Stimulated activated CD4-positive, alpha-beta T cell treated with anti-CD3 and anti-CD28 coated beads, TNF-alpha, amount 100 ng/mL, for 4 hours (primary cell): ENCODE measurements at places on chromosomes 16 and 17.

DNA sequence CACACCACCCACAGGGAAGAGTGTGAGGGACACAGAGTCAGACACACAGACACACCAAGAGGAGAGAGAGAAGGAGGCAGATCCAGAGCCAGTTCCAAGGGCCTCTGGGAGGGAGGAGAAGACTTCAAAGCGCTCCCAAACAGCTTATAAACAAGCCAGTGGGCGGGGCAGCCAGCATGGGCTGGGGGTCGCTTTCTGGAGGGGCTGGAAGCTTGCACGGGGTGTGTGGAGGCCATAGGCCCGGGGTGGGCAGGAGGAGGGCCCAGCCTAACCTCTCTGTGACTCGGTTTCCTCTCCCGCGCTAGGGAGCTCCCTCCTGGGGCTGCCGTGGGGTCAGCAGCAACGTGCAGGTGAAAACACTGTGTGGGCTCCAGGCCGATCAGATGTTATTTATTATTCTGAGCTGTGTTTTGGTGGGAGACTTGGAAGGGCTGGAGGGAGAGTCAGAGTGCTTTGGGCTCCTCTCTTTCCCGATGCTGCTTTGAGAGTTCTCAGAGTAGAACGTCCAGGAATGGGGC lies 2.5 kb upstream of the WFIKKN2 start:
- no peak for DNase-seq

- no peak for DNase-seq
Observed at GRCh38 chr16:8966817-8967131, 3.1 kb upstream of the USP7 start.

DNA sequence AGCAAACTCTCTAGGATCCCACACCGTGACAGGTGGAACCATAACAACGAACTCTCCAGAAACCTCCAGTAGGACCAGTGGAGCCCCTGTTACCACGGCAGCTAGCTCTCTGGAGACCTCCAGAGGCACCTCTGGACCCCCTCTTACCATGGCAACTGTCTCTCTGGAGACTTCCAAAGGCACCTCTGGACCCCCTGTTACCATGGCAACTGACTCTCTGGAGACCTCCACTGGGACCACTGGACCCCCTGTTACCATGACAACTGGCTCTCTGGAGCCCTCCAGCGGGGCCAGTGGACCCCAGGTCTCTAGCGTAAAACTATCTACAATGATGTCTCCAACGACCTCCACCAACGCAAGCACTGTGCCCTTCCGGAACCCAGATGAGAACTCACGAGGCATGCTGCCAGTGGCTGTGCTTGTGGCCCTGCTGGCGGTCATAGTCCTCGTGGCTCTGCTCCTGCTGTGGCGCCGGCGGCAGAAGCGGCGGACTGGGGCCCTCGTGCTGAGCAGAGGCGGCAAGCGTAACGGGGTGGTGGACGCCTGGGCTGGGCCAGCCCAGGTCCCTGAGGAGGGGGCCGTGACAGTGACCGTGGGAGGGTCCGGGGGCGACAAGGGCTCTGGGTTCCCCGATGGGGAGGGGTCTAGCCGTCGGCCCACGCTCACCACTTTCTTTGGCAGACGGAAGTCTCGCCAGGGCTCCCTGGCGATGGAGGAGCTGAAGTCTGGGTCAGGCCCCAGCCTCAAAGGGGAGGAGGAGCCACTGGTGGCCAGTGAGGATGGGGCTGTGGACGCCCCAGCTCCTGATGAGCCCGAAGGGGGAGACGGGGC lies 1.3 kb downstream of the SPN start:
- DNase-seq = no peak

DNA sequence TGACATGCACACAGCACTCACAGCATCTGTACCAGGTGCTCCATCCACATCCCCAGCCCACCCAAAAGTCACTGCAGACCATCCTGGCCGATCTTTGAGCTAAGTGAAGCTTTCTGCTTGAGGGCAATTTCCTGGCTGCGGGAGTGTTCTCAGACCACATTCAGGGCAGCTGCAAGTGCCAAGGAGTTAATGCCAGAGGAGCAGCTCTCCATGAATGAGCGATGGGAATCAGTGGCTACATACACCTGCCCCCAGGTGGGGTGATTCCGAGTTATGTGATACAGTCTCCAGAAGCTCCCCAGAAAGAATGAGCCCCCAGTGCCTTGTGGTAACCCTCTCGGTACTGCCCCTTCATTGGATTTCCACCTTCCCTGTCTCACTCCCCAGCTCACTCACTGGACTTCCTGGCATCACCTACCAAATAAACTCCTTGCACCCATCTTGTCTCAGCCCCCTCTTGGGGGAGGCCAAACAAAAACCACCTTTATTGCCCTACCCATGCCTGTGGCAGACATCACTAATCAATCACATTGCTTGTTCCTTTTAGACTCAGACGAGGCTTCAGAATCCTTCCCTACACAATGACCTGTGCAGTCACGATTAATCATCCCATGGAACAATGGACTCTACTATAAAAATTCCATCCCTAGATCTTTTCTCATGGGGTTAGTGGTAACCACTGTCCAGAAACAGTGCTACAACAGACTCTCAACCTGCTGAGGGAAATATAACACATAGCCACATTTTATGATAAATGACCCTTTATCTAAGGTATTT lies 121.1 kb downstream of the IRX5 start:
- DNase-seq = no peak

DNA sequence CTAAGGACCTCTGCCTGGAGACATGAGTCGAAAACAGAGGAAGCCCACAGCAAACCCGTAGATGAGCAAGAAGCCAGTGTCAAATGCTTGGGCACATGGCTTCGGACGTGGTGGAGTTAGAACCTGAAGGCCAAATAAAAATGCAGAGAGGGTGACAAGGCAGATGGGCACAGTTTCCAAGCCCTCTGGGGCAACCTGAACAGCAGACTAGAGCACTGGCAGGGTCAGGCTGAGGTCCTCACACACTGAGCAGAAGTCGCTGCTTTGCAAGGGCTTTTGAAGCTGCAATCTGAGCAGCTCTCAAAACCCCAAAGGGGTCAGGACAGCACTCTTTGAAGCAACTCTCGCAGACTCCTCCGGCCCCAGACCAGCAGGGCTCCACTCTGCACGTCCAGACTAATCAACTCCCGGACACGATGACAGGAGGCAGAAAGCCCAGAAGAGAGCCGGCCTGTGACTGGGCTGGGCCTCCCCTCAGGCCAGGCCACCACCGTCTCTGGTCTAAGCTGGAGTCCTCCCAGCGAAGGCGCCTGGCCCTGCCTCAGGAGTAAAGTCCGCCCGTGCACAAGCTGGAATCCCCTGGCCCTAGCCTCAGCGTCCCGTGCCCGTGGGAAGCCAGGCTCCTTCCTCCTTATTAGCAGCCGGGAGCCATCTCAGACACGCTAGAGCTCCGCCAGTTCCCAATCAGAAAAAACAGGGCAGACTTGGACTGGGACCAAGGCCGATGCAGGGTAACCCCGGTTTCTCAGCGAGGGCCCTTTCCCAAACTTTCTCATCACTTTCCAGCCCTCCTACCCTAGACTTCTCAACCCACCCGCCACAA lies 924 bp downstream of the SMARCD2 start:
- no peak for DNase-seq

- no peak for DNase-seq
Observed at GRCh38 chr17:151004-151403, 13.6 kb downstream of the SCGB1C2 start.

GRCh38 chr17:13024016-13024415 lies 6.2 kb upstream of the ELAC2 start:
- no peak for DNase-seq

DNA sequence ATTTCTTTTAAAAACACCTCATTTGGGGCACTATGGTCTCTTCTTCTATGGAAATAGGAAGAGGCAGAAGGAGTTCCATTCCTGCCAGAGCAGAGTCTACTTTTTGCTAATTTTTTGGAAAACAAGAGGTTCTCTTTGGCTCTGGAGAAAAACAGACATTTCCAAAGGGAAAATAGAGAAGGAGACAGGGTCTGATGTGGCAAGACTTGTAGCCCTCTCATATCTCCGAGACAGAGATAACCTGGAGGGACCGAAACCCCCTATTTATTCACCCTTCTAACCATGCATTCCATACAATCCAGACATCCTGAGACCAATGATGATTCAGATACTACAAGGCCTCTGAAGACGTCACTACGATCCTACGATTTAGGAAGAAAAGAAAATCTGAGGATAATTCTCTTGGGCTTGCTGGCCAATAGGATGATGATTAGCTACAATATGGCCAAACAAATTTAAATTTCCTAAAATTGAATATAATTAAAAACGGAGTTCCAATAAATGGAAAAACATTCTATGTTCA lies 70.2 kb downstream of the HIC1 start:
- no peak for DNase-seq

- no peak for DNase-seq
Observed at GRCh38 chr16:77868478-77868877, 80.1 kb downstream of the VAT1L start.

- DNase-seq = no peak
Observed at GRCh38 chr17:79677646-79678045, 53.1 kb upstream of the ENPP7 start.

GRCh38 chr16:16120044-16120381 lies 103.3 kb downstream of the ABCC6 start:
- DNase-seq = no peak

GRCh38 chr17:71535321-71535720 lies 585.5 kb upstream of the SOX9 start:
- DNase-seq = no peak

DNA sequence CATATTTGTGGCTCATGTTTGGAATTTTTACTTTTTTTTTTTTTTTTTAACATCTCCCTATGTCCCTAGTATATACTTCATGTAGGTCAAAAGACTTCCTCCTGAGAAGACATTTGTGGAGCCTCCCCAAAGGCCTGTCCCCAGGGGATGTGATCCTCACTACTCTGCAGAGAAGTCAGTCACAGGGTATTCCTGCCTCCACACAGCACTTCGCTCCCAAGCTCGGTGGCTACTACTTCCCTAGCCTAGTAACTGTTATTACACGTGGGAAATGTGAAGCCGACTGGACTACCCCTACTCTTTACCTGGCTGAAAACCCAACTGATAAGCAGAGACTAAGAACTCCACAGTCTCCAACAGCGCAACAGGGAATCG lies 116.8 kb downstream of the HIC1 start:
- DNase-seq = no peak

DNA sequence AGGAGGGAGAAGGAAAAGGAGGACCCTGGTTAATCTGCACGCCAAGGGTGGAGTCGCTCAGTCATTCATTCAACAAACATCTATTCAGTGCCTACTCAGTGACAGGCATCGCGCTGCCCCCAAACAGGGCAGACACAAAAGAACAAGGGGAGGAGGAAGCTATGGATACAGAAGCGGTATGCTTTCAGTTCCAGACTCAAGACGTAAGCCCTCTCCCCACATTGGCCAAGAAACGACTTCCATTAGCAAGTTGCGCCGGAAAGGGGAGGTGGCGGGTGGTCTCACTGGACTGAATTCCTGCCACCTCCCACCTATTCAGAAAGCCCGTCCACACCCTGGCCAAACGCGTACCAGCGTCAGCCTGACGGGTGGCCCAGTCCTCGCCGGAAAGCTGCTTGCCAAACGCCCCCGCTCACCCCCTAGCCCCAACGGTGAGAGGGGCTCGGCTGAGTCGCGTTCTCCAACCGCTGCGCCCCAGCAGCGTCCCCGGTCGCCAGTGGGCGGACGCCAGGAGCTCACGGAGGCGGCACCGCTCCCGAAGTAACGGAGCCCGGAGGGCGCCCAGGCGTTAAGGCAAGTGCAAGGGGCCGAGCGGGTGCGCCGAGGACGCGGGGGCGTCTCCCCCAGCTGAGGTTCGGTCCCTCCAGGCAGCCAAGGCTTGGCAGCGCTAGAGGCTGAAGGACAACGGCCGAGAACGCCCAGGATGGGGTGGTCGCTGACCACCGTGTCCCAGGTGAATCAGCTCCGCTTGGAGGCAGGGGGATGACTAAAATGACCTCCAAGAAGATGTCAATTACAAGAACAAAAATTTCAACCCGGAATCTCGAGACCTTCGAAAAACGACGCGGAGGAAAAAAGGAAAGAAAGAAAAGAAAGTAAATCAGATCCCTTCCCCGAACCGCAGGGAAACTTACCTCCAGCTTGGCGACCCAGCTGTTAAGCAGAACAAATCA lies 470.7 kb downstream of the SOX9 start:
- DNase-seq = no peak

DNA sequence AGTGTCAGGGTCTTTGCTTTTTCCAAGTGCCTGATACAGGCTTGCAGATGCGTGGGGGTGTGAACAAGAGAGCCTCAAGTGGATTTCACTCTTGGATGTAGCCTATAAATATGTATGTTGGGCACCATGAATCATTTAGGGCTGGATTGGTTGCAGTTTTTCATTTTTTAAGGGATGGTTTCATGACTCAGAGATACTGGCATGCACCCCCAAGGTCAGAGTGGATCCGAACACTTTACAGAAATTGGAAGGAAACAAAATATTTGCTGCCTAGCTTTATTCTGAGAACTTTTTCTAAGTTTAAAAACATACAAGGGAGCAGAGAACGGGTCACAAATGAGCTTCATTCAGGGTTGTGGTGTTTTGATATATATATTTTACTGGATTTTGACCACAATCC lies 436.8 kb upstream of the ERCC4 start:
- DNase-seq = no peak
